ENCODE measurements at places on chromosomes 13 and 19. TPM values are rescaled to one million over a fixed set of nuclear protein-coding genes. Genes with fewer than 3 reads are reported as not detected.

GRCh38 chr19:44024900-44025216, 321 bp upstream of the ZNF222 start:
- no peak for DNase-seq

- DNase-seq: no peak
Observed at GRCh38 chr13:33271759-33272158, 13.8 kb downstream of the STARD13 start.

GRCh38 chr19:49691243-49692146, 579 bp downstream of the CPT1C start:
- DNase-seq: no peak

DNA sequence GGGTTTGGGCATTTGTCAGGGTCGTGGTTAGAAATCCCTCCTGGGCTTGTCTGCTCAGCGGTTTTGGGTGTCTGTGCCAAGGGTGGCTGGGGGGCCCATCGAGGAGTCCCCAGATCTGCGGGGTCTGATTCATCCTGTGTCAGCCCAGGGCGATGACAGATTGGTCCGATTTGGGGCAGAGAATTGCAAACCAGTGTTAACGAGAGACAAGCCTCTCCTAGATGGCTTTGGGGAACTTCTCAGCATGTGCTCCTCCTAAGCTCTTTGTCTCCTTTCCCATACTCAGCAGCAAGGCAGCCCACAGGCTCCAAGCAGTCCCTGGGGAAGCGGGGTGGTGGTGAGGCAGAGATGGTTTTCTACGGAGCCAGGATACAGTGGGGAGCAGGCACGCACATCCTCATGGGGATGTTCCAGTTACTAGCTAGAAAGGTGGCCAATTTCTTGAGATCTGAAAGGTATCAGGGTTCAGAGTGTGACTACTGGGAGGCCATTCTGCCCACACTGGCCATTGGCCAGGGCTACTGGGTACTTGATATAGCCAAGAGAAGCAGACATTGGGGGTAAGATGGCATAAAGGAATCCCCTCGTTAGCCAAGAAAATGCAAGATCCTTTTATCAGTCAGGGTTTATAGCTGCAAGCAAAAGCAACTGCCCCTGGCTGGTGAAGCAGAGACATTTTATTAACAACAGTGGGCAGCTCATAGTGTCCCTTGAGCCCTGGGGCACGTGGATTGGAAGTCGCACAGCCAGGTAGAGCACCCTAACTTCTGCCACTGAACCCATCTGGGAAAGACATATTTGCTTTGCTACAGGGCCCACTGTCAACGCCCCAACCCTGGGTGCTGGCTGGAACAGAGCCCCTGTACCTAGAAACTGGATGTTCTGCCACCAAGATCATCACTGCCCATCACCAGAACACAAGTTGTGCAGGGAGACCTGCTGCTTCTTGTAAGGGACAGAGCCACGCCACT, 63.6 kb downstream of the RGCC start:
- no peak for DNase-seq

DNA sequence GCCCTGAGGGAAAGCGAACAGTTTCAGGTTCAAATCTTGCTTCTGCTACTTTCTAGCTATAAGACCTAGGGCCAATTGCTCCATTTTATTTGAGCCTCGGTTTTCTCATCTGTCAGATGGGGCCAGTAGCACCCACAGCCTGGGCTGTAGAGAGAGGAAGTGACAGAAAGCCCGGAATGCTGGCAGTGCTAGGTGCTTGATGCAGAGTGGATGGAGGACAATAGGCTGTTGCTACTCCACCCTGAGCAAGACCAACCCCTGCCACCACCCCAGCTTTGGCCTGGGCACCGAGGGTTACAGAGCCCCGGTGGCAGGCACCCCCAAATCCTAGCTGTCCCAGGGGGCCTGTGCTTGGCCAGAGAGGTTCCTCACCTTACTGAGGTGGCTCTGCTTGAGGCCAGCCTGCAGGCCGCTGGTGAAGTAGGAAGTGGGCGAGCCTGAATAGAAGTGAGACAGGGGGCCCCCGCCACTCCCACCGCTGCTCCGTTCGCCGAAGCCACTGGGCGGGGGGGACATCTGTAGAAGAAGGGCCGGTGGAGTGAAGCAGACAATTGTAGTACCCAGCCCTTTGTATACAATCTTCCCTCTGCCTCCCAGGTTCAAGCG, 2.1 kb upstream of the FDX2 start:
- no peak for DNase-seq

GRCh38 chr13:114173745-114174144, 5.3 kb upstream of the CFAP97D2 start:
- DNase-seq: no peak

DNA sequence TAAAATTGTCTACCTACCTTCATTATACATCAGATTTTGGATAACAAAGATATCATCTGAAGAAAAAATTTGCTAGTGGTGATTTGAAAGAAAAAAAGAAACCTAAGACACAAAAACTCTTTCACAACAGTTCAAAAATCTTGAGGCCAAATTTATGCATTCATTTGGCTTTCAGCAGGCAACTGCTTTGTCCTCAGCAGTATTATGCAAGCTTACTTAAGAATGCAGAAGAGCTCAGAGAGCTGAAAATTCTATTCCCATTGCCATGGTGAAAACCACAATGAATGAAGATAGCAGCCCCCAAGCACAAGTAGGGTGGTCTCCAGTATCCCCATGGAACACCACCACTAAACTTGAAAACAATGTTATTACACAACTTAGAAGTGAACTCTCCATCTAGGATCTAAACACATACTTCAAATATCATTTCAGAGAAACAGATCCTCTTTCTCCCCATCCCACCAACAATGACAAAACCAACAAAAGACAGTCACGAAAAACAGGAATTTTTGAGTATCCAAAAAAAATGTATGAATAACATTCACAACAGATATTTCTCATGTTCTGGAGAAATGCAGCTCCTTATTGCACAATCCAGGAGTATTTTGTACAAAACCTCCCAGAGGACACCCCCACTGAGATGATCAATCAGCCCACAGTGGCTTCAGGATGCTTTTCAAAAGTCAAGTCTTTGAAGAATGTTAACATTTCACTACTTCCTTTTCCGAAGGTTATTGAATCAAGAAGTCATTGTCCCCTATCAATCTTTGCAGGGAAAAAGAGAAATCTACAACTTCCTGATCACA, 192.7 kb downstream of the LHFPL6 start:
- no peak for DNase-seq

- DNase-seq: no peak
Observed at GRCh38 chr13:67772807-67773453, 542.8 kb upstream of the PCDH9 start.

GRCh38 chr13:33307843-33308242, 22.3 kb upstream of the STARD13 start:
- DNase-seq: no peak

DNA sequence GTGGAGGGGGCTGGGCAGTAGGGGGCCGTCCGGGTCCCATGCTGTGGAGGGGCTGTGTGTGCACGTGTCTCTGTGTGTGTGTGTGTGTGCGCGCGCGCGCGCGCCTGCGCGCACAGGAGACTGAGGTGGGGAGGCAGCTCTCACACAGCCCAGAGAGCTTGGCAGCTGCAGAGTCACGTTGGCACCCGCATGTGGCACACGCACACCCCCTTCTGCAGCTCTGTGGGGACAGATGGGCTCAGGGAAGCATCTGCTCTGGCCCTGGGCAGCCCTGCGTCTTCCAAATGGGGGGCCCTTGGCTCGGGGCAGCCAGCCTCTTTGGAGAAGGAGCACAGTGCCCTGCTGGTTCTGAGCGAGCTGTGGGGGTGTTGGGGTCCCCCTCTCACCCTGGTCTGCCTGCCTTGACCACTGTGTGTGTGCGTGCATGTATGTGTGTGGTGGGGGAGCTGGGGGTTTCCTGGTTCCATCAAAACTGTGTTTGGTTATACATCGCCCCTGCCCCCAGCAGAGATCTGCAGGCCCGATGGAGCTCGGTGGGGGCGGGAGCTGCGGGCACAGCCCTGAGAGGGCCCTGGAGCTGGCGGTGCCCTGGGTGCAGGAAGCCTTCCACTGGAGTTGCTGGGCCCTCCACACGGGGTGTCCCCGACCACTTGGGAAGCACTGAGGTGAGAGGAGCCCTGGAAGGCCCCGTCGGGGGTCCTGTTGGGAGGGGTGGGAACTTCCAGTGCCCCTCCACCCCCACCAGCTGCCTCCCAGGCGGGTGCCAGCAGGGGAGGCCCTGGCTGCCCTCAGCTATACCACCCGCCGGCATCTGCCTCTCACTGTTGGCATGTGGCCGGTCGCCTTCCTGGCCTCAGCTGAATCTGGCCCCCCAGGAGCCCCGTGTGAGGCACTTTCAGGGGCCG, 67.1 kb downstream of the KDM4B start:
- no peak for DNase-seq

The KLK1 gene
- total RNA-seq: not detected

The RNF113B gene
- not detected for total RNA-seq

The OXGR1 gene
- total RNA-seq: 0.74 TPM

The SGCG gene
- not detected for total RNA-seq

The ZNF667 gene
- total RNA-seq: 2.5 TPM
